ENCODE measurements at places on chromosomes 3 and 15.

DNA sequence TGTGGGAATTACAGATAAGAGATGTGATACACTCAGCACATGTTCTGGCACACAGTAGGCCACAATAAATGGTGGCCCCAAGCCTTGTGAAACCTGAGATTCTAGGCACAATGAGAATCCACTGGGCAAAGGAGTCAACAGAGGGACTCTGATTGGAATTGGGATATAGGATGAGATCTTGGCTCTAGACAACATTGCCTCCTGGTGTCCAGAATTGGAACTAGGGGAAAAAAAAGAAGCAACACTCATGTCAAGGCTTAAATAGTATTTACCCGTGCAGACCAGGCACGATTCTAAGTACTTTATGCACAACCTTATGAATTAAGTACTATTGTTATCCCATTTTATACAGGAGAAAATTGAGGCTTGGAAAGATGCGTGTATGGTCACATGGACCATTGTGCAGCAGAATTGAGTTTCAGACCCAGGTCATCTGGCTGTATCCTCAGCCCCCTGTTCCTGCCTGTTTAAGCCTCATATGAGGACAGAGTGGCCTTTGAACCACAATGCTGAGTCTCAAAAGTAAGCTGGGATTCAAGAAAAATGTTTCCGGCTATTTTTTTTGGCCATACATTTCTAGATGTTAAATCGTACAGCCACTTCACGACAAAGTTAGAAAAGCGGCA is 124.8 kb downstream of the SV2B start:
- DNase-seq: no peak

DNA sequence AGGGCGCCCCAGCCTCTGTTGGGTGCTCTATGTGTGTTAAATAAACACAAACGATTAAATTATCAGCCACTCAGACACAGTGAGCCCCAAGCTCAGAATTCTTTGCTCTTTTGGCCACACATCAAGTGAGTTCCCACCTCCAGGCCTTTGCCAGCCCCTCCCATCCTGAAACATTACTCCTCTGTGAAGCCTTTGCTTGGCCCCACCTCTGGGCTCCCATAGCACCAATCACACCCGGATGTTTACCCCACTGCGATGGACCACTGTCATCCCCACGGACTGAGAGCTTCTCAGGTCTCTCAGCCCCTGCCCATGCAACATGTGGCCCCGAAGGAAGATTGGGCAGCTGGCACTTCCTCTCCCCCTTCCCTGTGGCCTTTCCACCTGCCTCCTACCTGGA is 85.1 kb downstream of the NUP210 start:
- no peak for DNase-seq

DNA sequence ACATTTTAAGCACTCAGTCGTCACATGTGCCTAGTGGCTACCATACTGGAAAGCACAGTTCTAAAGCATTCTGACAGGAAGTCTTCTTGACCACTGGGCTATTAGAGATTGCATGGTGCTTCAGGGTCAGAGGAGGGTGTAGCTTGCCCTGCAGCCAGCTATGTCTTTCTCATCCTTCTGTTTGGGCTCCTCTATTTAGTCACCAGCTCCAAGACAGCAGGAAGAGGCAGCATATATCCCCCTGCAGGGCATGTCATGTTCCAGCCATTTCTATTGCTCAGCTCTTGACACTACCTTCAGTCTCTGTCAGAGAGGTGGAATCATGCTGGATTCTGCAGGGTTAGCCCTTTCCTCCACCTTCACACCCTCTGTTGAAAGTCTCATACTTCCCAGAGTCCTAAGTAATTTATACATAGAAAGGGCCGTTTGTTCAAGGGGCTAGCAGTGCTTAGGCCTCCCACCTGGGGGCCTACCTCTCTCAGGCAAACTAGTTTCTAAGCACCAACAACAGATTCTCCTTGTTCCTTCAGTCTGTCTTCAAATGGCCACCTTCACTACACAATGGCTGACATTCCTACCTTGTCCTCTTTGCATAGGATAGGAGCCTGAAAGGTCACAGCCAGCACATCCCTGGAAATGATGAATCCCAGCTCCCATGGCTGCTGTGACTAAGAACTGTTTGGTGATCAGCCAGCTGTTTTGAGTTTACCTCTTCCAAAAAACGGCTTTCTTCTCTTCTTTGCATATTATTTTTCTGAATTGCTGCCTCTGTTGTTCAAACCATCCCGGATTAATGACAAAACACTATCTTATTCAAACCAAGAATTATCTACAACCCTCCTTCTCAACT is 115.7 kb upstream of the BFSP2 start:
- DNase-seq: no peak

GRCh38 chr15:44450172-44450571 is 22.7 kb downstream of the CTDSPL2 start:
- DNase-seq: no peak

- no peak for DNase-seq
Observed at GRCh38 chr3:8759038-8759707, 10.2 kb downstream of the OXTR start.
